Naive B cell (primary cell): ENCODE measurements at places on chromosomes 3 and 15.
A peak's percentile ranks its signal among the peaks of the same experiment; 100 is the strongest.

- H3K4me3 ChIP-seq: no peak overlapping the region
- H3K27ac ChIP-seq: no peak overlapping the region
- no peak for DNase-seq
These were observed 15.3 kb upstream of the PARP14 start for GRCh38 chr3:122665226-122665786.

DNA sequence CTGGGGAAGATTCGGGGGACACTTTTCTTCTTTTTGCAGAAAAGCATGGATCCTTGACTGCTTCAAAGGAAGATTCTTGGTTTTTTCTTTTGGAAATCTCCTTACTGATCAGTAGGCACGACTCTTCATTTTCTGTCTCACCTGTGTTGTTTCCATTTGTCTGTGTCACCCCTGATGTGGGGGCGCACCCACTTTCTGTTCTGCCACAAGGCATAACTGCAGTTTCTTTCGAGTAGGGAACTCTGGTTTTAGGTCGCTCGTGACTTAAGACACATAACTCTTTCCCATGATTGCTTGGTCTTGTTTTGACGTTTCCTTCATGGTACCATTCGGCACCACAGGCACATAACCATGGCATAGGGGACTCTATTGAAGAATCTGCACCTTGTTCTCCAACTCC is 31.3 kb downstream of the RNF168 start:
- H3K36me3 ChIP-seq: peaks cover 10% of the 10 kb centered on the region
- H3K4me1 ChIP-seq: peaks cover 5% of the 10 kb centered on the region
- no peak overlapping the region for H3K27ac ChIP-seq
- H3K4me3 ChIP-seq: no peak overlapping the region
- DNase-seq: no peak

- no peak for DNase-seq
- peak overlapping the region; percentile 81 for H3K27ac ChIP-seq
- H3K27me3 ChIP-seq: no peaks in the 10 kb centered on the region
- H3K4me1 ChIP-seq: peaks cover 48% of the 10 kb centered on the region
These were observed 639 bp downstream of the NIPA1 start for GRCh38 chr15:22786868-22787698.

DNA sequence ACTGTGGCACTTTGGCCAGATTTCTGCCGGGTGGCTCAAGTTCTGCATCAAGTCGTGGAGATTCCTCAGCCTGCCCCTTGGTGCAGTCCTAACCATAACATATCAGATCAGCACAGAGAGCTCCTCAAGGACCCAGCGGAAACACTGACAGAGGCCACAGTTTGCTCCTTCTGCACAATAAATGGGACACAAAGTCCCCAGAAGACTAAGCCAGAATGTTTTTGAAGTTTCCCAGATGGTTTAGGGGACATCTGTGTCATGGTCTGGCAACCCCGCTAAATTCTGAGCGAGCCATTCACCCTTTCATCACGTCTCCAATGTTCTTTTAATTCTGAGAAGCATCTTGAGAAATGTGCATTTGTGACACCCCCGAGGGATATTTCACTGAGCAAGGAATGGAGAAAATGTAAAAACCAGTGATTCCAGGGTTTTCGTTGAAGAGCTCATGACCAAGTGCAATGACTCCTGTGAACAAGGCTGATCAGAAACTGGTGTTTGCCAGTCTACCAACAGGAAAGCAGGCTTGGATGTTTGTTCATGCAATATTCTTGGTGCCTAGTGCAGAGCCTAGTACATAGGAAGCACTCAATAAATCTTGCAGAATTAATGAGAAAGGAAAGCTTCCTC is 64.8 kb upstream of the LMCD1 start:
- no peaks in the 10 kb centered on the region for H3K36me3 ChIP-seq
- H3K27me3 ChIP-seq: peaks cover 6% of the 10 kb centered on the region
- H3K4me3 ChIP-seq: no peak overlapping the region
- no peak for DNase-seq

DNA sequence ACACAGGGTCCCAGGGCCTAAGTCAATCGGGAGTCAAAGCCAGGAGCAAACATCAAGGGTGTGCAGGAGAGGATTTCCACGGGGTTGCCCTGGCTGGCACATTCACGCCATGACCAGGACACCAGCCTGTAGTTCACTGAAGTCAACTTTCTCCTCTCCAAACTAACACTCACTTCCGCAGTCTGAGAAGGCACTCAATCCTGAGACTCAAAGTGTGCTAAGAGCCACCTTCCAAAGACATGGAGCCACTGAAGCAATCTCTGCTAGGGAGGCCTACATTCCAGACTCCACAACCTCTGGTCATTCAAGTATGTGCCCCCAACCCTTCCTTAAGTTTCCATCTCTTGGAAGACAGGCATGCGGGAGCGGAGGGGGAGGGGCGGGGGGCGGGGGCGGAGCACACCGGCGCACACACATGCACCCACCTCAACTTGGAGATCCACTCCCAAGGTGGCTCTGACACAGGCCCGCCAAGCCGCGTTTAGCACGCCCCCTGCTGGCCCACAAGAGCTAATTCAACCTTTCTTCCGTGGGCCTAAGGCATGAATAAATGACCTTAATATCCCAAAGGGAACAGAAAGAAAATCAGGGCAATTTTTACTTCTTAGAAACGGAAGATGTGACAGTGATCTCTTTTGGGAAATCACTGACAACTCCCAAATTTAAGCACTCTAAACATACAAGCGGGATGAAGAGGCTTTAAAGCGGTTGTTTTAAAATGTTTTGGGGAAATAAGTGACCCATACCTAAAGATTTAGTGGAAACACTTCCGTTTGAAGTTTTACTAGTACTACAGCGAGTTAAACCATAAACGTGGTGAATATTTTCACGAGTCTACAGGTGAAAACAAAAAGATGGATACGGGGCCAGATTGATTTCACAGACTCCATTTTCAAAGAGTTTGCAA is 162.5 kb upstream of the CHRNA7 start:
- no peak overlapping the region for H3K27ac ChIP-seq
- peaks cover 41% of the 10 kb centered on the region for H3K27me3 ChIP-seq
- H3K4me1 ChIP-seq: peaks cover 6% of the 10 kb centered on the region

GRCh38 chr3:52925405-52926313 is 28.3 kb upstream of the STIMATE start:
- H3K4me3 ChIP-seq: no peak overlapping the region
- H3K27me3 ChIP-seq: no peaks in the 10 kb centered on the region
- no peak overlapping the region for H3K27ac ChIP-seq
- DNase-seq: no peak
- peaks cover 18% of the 10 kb centered on the region for H3K36me3 ChIP-seq
- H3K4me1 ChIP-seq: peaks cover 11% of the 10 kb centered on the region

GRCh38 chr3:25478211-25478757 is 50.2 kb downstream of the RARB start:
- no peaks in the 10 kb centered on the region for H3K36me3 ChIP-seq
- H3K27ac ChIP-seq: no peak overlapping the region
- H3K4me3 ChIP-seq: no peak overlapping the region
- no peak for DNase-seq
